ENCODE measurements at places on chromosomes 1 and 21. TPM values are rescaled to one million over a fixed set of nuclear protein-coding genes. Genes with fewer than 3 reads are reported as not detected.

Gene TNNT2
- 31.3 TPM for total RNA-seq

Gene GBP5
- total RNA-seq = 0.30 TPM

Gene CRABP2
- total RNA-seq = 4.9 TPM

Gene HSF2BP
- 1.2 TPM for total RNA-seq

Gene TMOD4
- not detected for total RNA-seq
